ENCODE measurements at places on chromosomes 5 and 9. TPM values are rescaled to one million over a fixed set of nuclear protein-coding genes. Genes with fewer than 3 reads are reported as not detected.

TRAF2 gene
- total RNA-seq: 17.3 TPM

SLCO6A1 gene
- total RNA-seq: not detected

SLC6A19 gene
- not detected for total RNA-seq

LIX1 gene
- not detected for total RNA-seq

GABRA6 gene
- total RNA-seq: not detected

IFNA4 gene
- not detected for total RNA-seq

UNC5A gene
- 1.1 TPM for total RNA-seq

EPB41L4A gene
- total RNA-seq: 10.6 TPM

CDH10 gene
- total RNA-seq: under 0.01 TPM

TMEM8B gene
- total RNA-seq: 0.27 TPM

BRD3 gene
- 9.1 TPM for total RNA-seq

LRRC19 gene
- not detected for total RNA-seq

THBS4 gene
- not detected for total RNA-seq

TRIM36 gene
- 1.7 TPM for total RNA-seq

HAVCR2 gene
- total RNA-seq: not detected

LCN9 gene
- total RNA-seq: not detected

CER1 gene
- total RNA-seq: not detected

ENDOG gene
- 33.5 TPM for total RNA-seq

CSF2 gene
- 16.8 TPM for total RNA-seq

GTF3C4 gene
- 10.9 TPM for total RNA-seq

FBP2 gene
- total RNA-seq: not detected

IFNA21 gene
- not detected for total RNA-seq

MARCOL gene
- total RNA-seq: not detected

SLC1A1 gene
- total RNA-seq: 12.4 TPM

CBY3 gene
- not detected for total RNA-seq

PRR7 gene
- total RNA-seq: 12.1 TPM

All from mammary microvascular endothelial cell (primary cell).